Smooth muscle cell of the umbilical artery (primary cell): ENCODE measurements at places on chromosomes 1 and 21. TPM values are rescaled to one million over a fixed set of nuclear protein-coding genes. Genes with fewer than 3 reads are reported as not detected.

DNASE2B gene
- total RNA-seq, result not detected in 2 replicates

PDZK1 gene
- total RNA-seq, result 0.28 and 0.30 TPM in 2 replicates

CXADR gene
- total RNA-seq, result 1.8 and 2.0 TPM in 2 replicates

TUFT1 gene
- 11.6 and 16.8 TPM in 2 replicates for total RNA-seq

CDC7 gene
- total RNA-seq, result 1.5 and 4.2 TPM in 2 replicates

TCEANC2 gene
- total RNA-seq, result 3.0 and 3.8 TPM in 2 replicates

PALMD gene
- total RNA-seq, result 0.23 and 0.59 TPM in 2 replicates

PDE4B gene
- 7.6 and 15.1 TPM in 2 replicates for total RNA-seq

PLD5 gene
- under 0.01 and 0.59 TPM in 2 replicates for total RNA-seq

ATAD3C gene
- 0.09 TPM in 1 of 2 replicates, not detected in the other for total RNA-seq

SPRR1B gene
- total RNA-seq, result not detected in 2 replicates
